ENCODE measurements at places on chromosomes 2 and 18.

DNA sequence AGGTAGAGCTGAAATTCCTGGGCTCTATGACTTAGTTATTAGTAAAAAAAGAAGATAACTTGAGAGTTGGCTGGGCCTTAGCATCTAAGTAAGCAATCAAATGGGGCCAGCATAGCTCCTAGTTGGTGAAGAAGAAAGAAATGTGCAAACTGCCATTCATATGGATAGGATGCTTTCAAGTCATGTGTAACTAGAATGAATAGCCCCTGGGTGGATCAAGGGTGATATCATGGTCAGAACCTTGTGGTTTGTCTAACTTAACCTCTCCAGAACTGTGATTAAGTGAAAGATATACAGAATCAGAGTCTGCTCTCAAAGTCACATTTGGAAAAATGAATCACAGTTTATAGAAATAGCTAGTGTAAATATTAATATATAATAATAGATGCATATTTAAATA is 198.7 kb upstream of the DTNA start:
- DNase-seq, result no peak

- DNase-seq, result no peak
Measured at GRCh38 chr2:54139210-54139609, 23.8 kb downstream of the ACYP2 start.

DNA sequence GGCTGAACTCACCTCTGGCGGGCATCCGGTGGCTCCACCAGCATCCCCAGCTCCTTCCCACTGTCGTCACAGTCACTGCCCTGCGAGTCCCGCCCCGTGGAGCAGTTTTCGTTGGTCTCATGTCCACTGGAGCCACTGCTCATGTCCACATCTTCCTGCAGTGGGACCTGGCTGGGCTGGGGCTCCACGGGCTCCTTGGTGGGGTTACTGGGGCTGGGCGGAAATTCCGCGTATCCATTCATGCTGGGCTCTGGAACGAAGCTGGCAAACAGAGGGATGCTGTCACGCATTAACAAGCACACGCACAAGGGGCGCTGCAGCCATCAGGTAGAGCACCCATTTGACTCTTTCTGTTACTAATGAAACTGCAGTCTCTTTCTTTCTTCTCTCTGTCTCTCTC is 10.7 kb downstream of the PER2 start:
- DNase-seq, result no peak

DNA sequence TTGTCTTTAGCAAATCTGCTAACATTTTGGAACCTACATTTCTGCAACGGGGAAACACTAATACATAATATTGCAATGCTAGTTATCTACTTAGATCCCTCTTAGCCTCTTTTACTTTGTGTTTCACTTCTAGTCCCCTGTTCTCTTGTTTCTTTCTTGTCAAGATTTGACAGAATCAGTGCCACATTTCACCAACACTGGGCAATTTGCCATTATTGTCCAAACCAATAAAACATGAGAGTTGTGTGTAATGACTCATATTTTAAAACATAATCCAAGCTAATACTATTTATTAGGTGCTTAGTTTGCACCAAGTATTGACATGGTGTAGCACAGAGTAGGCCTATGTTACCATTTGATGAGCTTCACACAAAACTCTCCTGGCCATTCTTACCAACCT is 33.7 kb upstream of the ACVR1C start:
- no peak for DNase-seq

- no peak for DNase-seq
Measured at GRCh38 chr2:191933307-191934105, 86.6 kb upstream of the CAVIN2 start.

- no peak for DNase-seq
Measured at GRCh38 chr18:48030616-48031480, 100.4 kb upstream of the SMAD2 start.

DNA sequence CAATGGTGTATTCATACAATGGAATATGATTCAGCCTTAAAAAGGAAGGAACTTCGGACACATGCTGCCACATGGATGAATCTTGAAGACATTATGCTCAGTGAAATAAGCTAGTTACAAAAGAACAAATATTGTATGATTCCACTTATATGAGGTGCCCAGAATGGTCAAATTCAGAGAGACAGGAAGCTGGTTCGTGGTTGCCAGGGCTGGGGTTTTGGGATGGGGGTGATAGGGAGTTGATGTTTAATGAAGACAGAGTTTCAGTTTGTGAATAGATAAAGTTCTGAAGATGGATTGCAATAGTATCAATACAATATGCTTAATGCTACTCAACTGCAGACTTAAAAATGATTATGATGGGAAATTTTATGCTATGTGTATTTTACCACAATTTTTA is 28.0 kb upstream of the MC2R start:
- DNase-seq, result no peak

DNA sequence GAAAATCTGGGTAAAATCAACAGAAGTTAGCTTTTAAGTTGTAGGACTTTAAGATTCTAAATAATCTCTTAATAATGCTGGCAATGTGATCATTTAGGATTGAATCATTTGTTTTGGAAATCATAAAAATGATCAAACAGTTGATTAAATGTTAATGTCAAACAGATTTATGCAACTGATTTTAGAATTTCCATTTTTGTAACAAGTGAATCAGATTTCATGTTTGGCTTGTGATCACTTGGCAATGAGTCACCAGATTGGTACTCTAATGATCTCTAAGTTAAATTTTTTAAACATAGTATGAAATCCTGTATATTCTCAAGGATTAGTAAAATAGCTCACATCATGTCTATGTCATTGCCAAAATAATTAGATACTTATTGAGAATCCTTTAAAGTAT is 50.1 kb upstream of the UNC80 start:
- DNase-seq, result no peak

- no peak for DNase-seq
Measured at GRCh38 chr2:129673847-129674711, 305.4 kb upstream of the RAB6C start.

DNA sequence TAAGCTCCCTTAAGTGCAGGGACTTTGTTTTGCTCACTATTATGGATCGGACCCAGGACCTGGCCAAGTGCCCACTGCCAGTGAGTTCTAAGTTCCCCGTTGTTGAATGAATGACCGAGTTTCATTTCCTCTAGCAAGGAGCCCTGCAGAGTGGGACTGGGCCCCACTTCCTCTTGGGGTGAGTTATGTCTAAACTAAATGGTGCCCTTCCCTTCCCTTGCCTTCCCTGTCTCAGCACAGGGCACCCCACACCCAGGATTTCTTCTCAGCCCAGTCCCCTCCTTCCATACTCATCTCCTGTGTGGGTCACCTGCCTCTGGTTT is 195.3 kb upstream of the HS6ST1 start:
- no peak for DNase-seq

GRCh38 chr2:57733956-57734355 is 312.6 kb upstream of the VRK2 start:
- DNase-seq, result no peak

- no peak for DNase-seq
Measured at GRCh38 chr2:58339548-58340243, 98.6 kb upstream of the FANCL start.

DNA sequence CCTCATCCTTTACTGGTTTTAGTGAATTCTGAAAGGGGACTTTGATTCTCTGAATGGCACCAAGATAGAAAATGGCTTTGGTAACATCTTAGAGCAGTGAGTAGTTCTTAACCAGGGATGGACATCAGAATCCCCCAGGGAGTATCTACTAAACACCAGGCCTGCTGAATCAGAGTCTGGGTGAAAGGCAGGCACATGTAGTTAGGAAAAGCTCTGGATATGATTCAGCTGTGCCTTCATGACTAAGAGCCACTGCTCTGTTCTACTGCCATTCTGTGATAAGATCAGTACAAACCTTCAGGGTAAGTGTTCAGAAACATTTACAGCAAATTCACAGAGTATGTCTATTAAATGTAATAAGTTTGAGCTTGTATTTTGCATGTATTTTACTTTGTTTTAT is 46.2 kb upstream of the B3GNT2 start:
- no peak for DNase-seq

DNA sequence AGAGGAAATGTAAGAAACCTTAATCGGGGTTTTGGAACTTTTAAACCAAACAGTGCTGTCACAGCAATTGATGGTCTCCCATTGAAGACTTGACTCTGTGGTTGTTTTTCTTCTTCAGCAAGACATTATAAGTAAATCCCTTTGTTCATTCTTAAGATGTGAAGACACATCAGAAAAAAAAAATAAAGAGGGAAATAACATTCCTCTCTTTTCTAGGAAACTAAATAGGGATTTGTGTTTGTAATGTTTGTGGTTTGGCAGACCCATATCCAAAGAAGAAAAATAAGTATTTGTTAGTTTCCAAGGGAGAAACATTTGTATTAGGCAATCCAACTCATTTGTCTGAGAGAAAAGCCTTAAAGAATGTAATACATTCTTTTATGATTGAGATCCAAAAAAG is 359.9 kb downstream of the DSC3 start:
- no peak for DNase-seq

- DNase-seq, result no peak
Measured at GRCh38 chr18:48728204-48728833, 189.5 kb downstream of the CTIF start.

- DNase-seq, result no peak
Measured at GRCh38 chr2:8682719-8683667, 1.1 kb downstream of the ID2 start.

GRCh38 chr2:234345921-234346320 is 151.0 kb downstream of the ARL4C start:
- DNase-seq, result no peak

- DNase-seq, result no peak
Measured at GRCh38 chr2:32455816-32456215, 99.0 kb downstream of the BIRC6 start.

- DNase-seq, result no peak
Measured at GRCh38 chr2:230346921-230347533, 20.0 kb downstream of the SP140L start.

DNA sequence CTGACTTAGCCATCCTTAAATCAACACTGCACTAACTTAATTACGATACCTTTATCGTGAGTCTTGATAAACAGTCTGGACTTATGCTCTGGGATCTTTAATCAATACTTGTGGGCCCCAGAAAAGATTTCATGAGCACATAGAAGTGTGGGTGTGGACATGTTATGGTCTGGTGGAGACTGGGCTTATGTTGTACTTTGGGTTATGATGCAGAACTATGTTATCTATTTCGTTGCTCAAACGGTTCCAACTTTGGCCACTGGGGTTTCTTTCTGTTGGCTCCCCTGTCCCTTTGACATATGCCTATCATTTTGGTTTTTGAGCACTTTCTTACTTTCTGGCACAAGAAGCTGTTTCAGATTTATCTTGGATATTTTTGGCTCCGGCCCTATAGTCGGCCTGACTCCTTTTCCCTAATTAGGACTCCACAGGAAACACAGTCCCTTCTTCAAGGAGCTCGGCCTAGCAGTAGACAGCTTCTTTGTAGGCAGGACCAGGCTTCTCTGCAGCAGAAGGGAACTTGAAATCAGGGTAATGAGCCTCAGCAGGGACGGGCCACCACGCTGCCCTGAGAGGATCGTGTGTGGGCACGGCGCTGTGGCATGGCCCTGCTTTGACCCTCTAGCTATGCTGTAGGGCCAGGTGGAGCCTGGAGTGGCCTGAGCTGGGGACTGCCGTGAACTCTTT is 54.6 kb upstream of the TXNDC2 start:
- DNase-seq, result no peak

DNA sequence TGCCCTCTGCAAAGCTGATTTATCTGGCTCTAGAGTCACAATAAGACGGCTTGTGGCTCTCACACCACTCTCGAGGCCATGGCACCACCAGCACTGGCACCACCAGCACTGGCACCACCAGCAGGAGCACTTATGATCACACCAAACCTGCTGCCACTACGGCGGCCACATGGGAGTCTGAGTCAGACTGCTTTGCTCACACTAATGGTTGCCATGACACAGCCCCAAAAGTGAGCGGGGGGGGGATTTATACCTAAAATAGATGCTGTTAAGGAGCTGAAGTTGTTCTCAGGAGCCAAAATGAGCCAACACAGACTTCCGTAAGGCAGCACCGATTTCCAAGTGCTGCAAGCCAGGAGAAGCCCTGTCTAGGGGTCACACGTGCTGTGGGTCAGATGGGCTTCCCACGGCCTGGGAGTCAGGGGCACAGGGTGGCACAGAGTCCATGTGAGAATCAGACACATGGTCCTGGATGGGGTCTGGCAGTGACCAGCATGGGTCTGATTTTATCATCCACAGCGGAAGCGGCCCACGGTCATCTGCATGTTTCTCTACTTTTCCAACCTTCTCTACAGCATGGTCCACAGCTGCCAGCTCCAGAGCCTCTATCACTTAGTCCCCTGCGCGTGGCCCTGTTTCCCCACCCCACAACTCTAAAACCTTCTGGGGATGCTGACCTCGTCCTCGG is 16.7 kb downstream of the DNMT3A start:
- no peak for DNase-seq

DNA sequence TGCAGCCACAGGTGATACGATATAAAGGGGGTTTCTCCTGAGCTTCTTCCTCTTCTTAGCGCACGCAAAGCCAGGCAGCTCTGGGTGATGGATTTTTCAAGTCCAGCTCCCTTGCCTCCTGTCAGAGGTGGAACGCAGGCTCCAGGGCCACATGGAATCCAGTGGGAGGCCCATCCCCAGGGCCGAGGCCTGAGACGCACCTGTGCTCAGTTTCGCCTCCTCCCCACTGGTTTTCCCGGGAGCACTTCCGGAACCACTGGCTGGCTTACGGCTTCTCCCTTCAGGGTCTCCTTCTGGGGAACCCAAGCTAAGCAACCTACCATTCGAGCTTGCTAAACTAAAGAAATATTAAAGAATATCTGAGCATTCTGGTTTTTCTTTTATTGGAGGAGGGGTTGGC is 63.6 kb downstream of the TRAPPC12 start:
- no peak for DNase-seq

DNA sequence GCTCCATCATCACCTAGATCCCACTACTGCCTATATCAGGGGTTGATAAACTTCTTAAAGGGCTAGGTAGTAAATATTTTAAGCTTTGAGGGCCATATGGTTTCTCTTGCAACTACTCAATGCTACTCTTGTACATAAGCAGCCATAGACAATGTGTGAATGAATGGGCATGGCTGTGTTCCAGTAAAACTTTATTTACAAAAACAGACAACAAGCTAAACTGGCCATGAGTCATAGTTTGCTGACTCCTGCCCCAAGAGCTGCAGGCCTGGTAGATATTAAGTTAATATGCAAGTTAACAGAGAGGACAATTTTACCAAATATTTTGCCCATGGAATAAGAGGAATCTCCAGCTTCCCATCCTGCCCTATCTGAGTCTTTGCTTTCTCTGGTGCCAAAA is 29.8 kb upstream of the MYO3B start:
- no peak for DNase-seq

Data from cerebellar nuclear complex (tissue), 1 donor.